ENCODE measurements at places on chromosomes 7 and 10. TPM values are rescaled to one million over a fixed set of nuclear protein-coding genes. Genes with fewer than 3 reads are reported as not detected.

DNA sequence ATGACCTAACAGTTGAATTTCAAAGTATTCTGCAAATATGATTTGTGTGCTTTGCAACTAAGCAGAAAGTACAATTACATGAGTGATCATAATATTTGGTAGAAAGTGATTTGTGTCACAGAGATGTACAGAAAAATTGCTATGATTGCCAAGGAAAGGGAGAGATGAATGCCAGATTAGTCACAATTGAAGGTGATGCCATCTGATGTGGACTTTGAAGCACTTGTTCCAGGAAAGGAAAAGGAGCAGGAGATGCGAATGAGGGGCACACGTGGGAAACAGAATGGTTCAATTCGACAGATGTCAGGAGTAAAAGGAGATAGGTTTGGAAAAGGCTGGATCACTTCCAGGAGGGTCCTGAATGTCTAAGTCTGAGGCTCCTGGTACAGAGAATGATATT lies 153.1 kb upstream of the LAMB4 start:
- no peaks in the 10 kb centered on the region for H3K27me3 ChIP-seq
- no peak overlapping the region for H3K27ac ChIP-seq
- H3K4me3 ChIP-seq = no peak overlapping the region
- no peaks in the 10 kb centered on the region for H3K36me3 ChIP-seq

DNA sequence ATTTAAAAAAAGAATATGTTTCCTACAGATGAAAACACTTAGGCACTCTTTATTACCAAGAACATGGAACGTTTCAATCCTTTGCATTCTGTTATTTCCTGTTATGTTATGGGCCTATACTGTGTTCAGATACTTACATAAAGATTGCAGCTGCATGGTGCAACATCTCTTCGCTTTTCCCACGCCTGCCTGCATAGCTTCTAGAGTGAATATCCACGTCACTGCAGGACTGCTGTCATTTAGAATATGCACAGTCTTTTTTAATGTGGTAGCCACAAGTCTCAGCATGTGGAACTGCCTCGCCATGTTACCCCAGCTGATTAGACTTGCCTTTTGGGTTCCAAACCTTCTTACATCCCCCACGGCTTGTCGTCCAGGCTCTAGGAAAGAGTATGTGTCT lies 69.6 kb upstream of the GATA3 start:
- H3K4me1 ChIP-seq = no peaks in the 10 kb centered on the region
- H3K27me3 ChIP-seq = no peaks in the 10 kb centered on the region
- no peaks in the 10 kb centered on the region for H3K36me3 ChIP-seq
- H3K27ac ChIP-seq = no peak overlapping the region
- H3K4me3 ChIP-seq = no peak overlapping the region

DNA sequence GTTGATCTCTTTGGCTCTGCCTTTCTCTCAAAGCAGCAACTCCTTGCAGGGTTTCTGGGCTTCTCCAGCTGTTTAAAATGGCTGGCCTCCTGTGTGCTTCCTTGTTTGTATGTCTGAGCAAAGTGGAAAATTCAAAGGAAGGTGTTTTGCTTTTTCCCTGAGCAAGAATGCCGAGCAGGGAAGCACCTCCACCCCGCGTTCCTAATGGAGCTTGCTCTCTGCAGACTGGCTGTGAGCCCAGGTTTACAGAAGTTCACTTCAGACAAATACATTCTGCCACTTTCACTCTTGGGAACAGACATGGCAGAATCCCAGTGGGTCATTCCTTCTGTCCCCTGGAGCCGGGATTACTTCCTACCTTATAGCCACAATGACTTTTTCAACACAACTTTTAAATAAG lies 181.8 kb upstream of the AGK start:
- no peak overlapping the region for H3K27ac ChIP-seq
- DNase-seq = no peak
- peaks cover 2% of the 10 kb centered on the region for H3K27me3 ChIP-seq
- H3K36me3 ChIP-seq = no peaks in the 10 kb centered on the region
- no peak overlapping the region for H3K4me3 ChIP-seq
- H3K4me1 ChIP-seq = peaks cover 2% of the 10 kb centered on the region

GRCh38 chr10:22927661-22928403 lies at the start of gene ARMC3:
Gene ARMC3, plus strand, starts transcription at chr10:22928053. Its CDS starts 3,944 bp downstream, at chr10:22931997.
- peak within 1 kb of the TSS; percentile 12 for H3K4me3 ChIP-seq
- H3K4me1 ChIP-seq = no peaks in the 10 kb centered on the region
- no peaks in the 10 kb centered on the region for H3K36me3 ChIP-seq
- peak; percentile 88 for DNase-seq

Gene ZNF117
- total RNA-seq = 15.3 TPM

Gene CNNM2
- total RNA-seq = 30.8 TPM

GRCh38 chr7:105652359-105652993 lies 71.2 kb upstream of the EFCAB10 start:
- H3K4me1 ChIP-seq = no peaks in the 10 kb centered on the region
- H3K36me3 ChIP-seq = no peaks in the 10 kb centered on the region
- no peak overlapping the region for H3K4me3 ChIP-seq
- no peaks in the 10 kb centered on the region for H3K27me3 ChIP-seq

DNA sequence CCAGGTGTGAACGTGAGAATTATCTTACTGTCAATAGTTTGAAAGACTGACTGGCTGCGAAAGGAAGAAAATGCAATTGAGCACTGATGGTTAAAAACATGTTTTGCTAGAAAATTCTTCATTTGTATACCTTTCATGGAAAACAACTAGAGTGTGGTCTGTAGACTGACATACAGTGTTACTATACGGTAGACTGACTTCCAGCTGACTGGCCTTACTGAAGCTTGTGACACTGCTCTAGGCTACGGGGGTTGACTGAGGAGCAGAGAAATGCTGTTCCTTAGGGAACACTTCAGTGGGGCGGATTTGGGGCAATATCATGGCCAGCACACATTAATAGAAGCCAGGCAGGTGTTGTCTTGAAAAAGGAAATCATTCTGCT lies 25.9 kb upstream of the DDC start:
- H3K27ac ChIP-seq = no peak overlapping the region
- H3K4me1 ChIP-seq = no peaks in the 10 kb centered on the region
- H3K27me3 ChIP-seq = no peaks in the 10 kb centered on the region
- no peak for DNase-seq
- no peak overlapping the region for H3K4me3 ChIP-seq
- H3K36me3 ChIP-seq = no peaks in the 10 kb centered on the region

Gene AMPH
- total RNA-seq = 8.8 TPM

Gene PTPRN2
- total RNA-seq = 1.4 TPM

GRCh38 chr7:134684165-134684564 lies 37.5 kb downstream of the BPGM start:
- no peak for DNase-seq
- no peaks in the 10 kb centered on the region for H3K4me1 ChIP-seq
- no peaks in the 10 kb centered on the region for H3K27me3 ChIP-seq
- no peak overlapping the region for H3K4me3 ChIP-seq
- peaks cover 3% of the 10 kb centered on the region for H3K36me3 ChIP-seq
